ENCODE measurements at places on chromosomes 11 and 22. TPM values are rescaled to one million over a fixed set of nuclear protein-coding genes. Genes with fewer than 3 reads are reported as not detected.

SLC6A5 gene
- total RNA-seq: not detected

SLC5A1 gene
- 134 TPM for total RNA-seq

ANO5 gene
- 10.4 TPM for total RNA-seq

CCDC89 gene
- total RNA-seq: 2.6 TPM

F2 gene
- total RNA-seq: 21.4 TPM

SCUBE1 gene
- 1.7 TPM for total RNA-seq

LRP4 gene
- total RNA-seq: 14.5 TPM

RAG1 gene
- total RNA-seq: 2.6 TPM

CCDC116 gene
- 0.37 TPM for total RNA-seq

BACE1-AS gene
- total RNA-seq: 10.2 TPM

PACSIN3 gene
- 34.4 TPM for total RNA-seq

GLYATL1 gene
- total RNA-seq: 3.6 TPM

TAF6L gene
- 24.0 TPM for total RNA-seq

Measured in mucosa of gallbladder (tissue), 1 donor.